ENCODE measurements at places on chromosomes 2 and 18.
A peak's percentile ranks its signal among the peaks of the same experiment; 100 is the strongest.

- no peak for DNase-seq
Measured at GRCh38 chr2:224796695-224797305, 80.6 kb upstream of the CCDC195 start.

DNA sequence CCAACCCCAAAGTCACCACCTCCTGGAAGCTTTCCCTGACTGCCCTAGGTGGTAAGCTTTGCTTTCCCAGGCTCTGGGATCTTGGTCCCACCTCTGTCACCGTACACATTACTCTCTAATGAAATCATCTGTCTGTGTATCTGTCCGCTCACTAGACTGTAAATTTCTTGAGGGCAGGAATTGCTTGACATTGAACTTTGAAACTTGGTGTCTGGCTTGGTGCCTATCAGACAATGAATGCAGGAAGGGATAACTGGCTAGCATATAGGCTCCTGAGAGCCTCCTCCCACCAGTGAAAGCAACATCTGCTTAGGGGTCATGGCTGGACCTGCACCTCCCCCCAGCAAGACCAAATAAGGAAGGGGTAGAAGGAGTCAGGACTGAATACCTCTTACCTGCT lies 155.7 kb downstream of the TNS1 start:
- DNase-seq, result no peak

- DNase-seq, result no peak
Measured at GRCh38 chr18:63971320-63972001, 1.6 kb downstream of the SERPINB8 start.

DNA sequence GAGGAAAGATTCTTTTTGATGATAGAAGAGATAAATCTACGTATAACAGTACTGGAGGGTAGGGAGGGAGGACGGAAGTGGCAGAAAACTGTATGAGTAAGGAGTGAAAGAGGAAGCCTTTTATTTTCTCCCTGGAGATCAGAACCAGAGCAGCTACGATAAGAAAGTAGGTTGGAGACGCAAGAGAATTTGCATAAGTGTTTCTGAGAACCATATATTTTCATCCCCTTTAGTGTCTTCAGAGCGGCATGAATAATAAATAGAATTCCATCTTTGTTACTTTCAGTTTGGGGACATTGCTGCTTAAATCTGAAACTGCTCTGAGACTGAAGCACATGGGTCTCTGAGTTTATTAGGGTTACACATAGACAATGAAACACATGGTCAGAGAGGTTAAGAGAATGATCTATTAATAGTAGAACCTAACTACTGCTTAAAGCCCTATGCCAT lies 230.2 kb upstream of the TNP1 start:
- no peak for DNase-seq

DNA sequence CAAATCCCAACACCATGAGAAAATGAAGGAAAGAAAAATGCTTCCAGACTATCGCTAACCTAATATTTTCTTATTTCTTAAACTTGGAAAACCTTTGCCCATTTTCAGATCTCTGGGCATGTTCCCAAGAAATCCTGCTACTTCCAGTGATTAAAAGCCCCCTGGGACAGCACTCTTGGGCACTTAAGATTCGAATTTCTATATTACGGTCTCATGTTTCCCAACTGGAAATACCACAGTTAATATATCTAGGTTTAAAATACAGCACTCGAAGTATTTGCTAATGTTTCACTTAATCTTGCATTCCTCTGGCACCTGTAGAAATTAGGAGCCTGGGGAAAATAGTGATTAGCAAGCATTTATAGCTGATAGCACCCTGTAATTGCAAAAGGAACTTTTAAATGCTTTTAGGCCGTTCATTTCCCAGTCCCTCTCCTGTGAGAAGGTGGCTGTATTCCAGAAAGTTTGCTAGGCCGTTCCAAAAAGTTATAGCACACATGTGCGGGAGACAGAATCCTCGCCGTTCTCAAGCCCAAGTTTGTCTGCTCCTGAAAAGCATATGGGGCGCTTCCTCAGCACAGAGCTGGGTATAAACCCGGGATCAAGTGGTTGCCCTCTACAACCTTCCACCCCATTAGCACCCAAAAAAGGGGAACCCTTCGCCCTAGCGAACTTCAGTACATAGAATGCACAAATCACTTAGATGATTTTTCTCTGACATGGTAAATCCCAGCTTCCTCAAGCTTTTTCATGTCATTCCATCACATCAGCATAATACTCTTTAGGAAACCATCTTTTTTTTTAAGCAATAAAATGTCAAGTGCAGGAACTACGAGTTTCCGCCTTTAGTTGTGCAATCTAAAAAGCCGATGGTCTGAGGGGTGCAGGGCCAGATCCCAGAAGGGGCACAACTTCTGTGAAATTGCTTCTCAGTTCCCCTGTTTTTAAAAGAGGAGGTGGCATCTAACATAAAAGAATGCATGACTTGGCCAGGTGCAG lies 60.6 kb downstream of the DIPK1C start:
- DNase-seq, result no peak

DNA sequence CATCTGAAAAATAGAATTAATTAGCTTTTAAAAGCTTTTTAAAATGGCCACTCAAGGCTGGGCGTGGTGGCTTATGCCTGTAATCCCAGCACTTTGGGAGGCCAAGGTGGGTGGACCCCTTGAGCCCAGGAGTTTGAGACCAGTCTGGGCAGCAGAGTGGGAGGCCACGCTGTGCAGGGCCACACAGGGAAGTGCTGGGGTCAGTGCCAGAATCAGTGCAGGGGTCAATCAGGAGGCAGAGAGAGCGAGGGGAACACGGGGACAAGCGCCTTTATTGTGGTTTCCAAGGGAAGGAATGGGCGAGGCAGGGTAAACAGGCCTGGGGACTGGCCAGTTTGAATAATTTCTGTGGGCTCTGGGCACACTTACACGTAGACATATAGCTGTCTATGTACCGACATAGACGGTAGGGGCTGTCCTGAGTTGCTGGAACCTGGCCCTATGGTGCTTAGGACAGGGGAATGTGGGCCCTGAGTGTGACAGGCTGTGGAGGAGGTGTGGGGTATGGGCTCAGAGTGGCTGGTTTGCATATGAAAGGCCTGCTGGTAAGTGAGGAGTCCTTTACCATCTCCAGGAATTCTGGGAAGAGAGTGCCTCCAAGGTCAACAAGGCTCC lies 42.9 kb downstream of the DYSF start:
- DNase-seq, result no peak

DNA sequence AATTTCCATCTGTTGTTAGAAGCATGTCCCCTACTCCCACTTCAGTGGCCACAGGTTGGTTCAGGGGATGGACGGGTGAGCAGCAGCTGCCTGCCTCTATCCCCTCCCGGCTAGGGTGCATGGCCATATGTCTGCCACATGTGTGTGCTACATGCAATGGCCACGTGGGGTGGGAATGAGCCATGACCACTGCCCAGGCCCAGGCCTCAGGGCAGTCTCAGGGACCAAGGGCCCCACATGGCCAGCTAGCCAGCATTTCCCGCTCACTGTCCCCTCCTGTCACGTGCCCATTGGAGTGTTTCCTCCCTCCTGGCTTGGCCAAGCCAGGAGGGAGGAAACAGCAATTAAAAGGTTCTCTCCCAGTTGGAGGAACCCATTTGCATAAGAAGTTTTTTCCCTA lies 117.1 kb downstream of the KCNS3 start:
- DNase-seq, result no peak

DNA sequence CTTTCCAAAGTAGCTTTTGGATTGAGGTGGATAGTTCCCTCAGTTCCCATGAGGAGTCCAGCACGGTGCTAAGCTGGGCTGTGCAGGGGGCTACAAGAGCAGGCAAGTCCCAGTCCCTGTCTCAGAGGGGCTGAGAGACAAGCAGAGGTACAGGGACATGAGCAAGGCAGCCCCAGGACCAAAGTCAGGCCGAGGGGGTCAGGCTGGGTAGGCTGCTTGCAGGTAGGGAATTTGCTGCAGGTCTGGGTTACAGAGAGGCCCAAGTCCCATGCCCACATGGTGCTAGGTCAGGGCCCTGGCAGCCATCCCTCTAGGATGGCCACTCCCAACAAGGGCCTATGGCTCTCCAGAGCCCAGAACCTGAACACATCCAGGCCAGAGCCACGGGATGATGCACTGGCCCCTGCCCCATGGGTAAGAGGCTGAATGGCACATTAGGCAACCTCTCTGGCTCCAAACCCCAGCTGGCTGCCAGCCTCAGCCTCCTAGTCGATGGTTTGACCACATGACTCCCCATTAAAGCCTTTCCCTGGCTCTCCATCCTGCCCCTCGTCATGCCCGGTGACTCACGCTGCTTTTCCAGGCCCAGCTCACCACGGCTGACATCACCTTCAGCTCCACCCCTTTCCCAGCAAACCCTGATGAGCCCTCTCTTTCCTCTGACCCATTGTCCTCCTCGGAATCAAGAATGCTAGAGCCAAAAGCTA lies 83.7 kb downstream of the SDC1 start:
- no peak for DNase-seq

DNA sequence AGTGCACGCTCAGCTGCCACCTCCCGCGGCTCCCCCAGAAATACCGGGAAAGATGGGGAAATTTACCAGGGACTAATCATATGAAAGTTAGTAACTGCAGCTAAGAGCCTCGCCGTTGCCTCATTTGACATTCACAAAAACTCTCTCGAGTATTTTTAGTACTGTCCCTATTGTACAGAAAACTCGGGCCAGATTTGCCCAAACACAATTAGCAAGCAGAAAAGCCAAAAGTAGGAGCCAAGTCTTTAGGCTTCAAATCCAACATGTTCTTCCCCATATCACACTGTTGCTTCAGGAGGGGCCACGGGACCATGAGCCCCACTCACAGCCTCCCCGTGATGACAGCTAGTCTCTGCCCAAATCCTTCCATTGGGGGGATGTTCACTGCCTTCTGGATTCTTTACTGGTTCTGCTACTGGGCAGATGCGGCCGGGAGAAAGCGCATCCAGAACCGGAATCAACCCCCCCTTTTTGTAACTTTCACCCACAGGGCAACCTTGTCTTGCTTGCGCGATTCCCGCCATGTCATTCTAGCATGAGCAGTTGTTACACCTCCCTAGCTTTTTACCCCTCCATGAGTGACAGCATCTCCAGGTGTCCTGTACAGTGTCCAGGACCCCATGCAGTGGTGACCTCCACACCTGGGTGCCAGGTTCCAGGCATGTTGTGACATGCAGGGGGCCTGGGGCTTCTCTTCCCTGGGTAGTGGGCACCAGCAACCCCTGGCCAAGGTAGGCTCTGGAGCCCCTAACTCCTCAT lies 35.2 kb downstream of the CENPO start:
- no peak for DNase-seq

GRCh38 chr2:239253701-239254436 lies 147.0 kb downstream of the HDAC4 start:
- DNase-seq, result no peak

GRCh38 chr2:23924589-23925359 lies 2.1 kb downstream of the ATAD2B start:
- no peak for DNase-seq

GRCh38 chr2:11726384-11726783 lies 20.0 kb upstream of the LPIN1 start:
- DNase-seq, result no peak

DNA sequence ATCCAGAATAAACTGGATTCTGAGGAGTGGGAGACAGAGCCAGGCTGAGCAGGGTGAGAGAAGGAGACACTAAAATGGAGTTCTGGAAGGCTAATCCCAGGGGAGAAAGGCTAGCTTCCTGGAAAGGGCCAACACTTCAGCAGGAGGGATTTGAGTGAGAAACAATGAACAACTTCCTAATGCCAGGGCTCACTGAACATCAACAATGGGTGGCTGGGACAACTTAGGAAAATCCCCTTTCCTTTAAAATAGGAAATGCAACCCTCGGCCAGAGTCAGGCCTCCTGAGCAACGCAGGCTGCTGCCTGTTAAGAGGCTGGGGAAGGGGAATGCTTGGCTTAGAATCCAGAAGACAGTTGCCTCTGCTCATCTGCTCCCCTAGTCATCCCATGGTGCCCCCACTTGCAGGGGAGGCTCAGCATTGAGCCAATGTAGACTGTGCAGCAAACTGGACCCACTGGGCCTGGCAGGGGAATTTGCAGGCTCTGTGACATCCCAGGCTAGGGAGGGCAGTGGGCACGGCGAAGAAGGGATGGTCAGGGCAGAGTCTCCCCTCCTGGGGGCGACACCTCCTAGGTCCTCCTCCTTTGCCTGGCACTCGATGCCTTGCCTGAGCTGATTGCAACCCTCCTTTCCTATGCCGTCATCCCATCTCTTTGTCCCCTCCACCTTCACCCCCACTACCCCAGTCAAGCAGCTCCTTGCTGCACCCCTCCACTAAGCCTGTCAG lies 182.5 kb downstream of the TNS1 start:
- DNase-seq, result no peak

DNA sequence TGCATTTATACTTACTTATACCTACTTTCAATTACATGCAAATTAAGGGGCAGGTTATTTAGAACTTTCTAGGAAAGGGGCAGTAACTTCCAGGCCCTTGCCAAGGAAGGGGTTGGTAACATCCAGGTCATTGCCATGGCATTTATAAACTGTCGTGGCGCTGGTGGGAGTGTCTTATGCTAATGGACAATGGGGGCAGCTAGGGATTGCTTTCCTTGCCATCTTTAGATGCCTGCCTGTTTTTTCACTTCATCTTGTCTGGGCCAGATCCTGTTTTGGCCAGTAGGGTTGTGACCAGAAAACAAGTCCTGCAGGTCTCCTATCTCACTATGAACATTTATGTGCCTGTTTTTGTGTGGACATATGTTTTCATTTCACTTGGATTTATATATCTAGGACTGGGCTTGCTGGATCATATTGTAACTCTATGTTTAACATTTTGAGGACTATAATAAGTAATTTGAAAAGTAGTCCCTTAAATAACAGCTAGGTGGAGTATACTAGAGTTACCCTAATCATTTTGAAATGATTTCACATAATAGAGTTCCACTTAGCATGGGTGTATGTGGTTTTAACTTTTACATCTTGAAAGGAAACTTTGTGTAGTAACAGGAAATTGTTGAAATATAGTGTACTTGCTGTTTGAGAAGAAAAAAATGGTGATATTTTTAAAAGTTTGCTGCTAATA lies 56.1 kb downstream of the LCLAT1 start:
- no peak for DNase-seq

GRCh38 chr18:24986666-24987302 lies 365.2 kb downstream of the ZNF521 start:
- DNase-seq, result no peak

DNA sequence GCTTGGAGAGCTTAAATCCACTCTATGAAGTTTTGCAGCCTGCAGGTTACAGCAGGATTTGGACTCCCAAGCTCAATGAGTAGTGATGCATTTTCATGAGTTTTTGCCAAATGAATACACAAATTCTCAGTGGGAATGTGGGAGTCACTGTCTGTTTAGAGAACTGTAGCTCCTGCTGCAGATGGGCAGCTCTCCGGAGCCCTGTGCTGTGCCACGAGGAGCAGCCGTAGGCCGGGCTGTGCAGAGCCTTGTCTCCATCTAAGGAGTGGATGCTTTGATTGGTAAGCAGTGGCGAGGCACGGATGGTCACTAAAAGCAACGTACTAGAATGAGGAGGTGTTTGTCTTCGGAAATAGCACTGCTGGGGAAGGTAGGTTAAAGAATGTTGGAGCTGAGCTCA lies 96.0 kb upstream of the NFATC1 start:
- DNase-seq, result no peak

- no peak for DNase-seq
Measured at GRCh38 chr2:179298666-179299065, 34.0 kb upstream of the SESTD1 start.

GRCh38 chr18:50877545-50878265 lies 1.2 kb upstream of the ME2 start:
- peak; percentile 17 for DNase-seq

- no peak for DNase-seq
Measured at GRCh38 chr2:150339282-150339681, 148.2 kb downstream of the RND3 start.

GRCh38 chr2:232457121-232458011 lies 1.4 kb downstream of the ALPI start:
- no peak for DNase-seq
